ENCODE measurements at places on chromosomes 16 and 17.

GRCh38 chr17:82457929-82458178, 687 bp upstream of the NARF start:
- DNase-seq: no peak

GRCh38 chr16:85369741-85370528, 243.2 kb upstream of the GSE1 start:
- DNase-seq: no peak

DNA sequence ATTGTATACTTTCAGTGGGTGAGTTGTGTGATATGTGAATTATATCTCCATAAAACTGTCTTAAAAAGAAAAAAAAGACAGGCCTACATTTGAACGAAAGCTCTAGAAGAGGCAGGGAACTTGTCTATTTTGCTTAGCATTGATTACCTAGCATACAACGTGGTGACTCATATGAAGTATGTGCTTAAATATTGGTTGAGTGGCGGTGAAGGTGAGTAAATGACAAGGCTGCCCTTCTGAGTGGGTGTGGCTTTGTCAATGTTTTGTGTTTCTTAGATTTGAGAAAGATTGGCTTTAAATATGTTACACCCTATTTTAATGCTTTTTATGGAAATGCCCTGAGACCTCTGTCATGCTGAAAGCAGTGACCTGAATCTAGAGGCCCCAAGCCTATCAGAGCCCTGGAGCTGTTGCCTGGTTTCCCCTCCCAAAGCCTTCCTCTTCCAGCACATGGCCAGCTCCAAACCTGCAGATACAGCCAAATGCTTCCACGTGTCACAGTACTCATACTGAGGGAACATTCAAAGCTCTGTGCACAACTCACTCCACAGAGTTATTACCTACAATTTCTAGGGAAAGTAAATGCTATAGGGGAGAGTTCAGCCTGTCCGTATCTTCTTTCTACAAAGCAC, 260.0 kb downstream of the PHKB start:
- DNase-seq: no peak

GRCh38 chr16:81251871-81252270, 13.4 kb downstream of the BCO1 start:
- DNase-seq: peak; percentile 14

DNA sequence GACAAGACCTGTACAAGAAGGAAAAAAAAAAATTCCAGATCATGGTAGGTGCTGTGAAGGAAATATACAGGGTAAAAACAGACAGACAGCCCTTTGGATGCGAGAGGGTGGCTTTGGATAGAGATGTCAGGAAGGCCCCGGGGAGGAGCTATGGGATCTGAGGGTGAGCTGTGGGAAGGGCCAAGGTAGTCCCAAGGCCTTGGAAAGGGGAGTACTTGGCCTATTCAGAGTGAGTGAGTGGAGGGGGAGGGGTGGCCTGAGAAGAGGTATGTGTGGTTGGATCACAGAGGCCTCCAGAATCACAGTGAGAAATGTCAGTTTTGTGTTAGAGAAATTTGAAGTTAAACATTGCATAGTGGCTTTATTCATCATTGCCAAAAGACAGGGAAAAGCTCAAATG, 31.2 kb upstream of the AKTIP start:
- DNase-seq: no peak

DNA sequence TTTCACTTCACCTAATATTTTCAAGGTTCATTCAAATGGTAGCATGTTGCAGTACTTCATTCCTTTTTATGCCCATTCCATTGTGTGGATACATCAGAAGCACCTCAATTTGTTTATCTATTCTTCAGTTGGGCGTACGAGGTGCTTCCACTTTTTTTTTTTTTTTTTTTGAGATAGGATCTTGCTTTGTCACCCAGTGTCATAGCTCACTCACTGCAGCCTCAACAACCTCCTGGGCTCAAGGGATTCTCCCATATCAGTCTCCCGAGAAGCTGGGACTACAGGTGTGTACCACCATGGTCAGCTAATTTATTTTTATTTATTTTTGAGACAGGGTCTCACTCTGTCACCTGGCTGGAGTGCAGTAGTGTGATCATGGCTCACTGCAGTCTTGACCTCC, 22.5 kb upstream of the SPNS3 start:
- DNase-seq: no peak

GRCh38 chr16:76303637-76304314, 26.6 kb downstream of the CNTNAP4 start:
- DNase-seq: no peak

DNA sequence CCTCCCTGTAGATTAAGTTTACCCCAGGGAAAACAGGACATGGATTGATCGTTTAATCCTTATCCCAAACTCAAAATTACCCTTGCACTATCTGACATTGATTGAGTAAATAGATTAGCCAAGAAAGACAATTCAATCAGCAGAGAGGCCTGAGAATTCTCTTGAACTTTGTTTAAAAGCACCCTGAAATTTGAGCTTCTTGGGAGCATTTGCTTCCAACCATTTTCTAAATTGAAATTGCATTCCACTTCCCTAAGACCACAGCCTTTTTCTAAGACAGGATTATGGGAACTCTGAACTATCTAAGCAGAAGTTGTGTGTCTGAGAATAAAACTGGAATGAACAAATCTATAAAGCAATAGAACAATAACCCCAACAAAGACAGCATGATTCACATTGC, 76.6 kb upstream of the TNRC6A start:
- DNase-seq: no peak

DNA sequence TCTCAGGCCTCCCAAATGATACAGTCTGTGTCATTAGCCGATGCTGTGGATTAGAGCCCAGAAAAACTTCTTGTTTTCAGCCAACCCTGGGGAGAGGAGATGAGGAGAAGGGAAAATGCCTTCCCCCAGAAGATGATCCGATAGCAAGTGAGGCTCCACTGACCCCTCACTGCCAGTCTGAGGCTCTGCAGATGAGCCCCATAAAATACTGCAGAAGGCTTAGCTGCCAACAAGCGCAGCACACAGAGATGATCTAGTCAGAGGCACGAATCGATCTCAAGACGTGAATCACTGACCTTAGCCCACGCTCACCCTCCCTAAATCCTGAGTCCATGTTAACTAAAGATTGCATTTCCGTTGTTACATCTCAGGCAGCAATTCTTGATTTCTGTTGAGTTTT, 31.5 kb downstream of the SALL1 start:
- no peak for DNase-seq

DNA sequence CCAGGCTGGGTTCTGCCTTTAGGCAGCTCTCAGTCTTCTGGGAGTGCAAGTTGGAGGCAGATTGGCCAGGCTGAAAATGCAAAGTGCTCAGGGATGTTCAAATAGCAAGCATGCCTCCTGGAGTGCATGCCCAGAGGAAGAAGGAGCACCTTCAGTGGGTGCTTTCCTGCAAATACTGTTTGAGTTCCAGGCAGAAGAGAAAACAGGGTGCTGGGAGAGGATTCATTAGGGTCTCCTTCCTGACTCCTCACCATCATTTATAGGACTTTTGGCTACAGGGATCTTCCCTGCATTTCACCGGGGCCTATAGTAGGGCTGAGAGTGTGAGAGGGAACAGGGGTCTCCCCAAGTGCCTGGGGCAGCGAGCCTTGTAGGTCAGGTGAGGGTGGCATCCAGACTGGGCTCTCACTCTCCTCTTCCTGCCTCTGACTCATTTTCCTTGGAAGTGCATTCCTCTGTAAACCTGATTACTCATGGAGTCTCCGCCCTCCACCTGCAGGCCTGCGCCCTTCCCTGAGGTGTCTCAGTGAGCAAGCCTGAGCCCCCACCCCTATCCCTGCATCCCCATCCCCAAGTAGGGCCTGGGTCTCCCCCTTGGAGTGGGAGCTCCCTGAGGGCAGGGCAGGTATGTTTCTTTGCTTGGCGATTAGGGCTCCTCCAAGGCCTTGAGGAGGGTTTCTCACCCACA, 17.1 kb upstream of the TNS4 start:
- no peak for DNase-seq

- no peak for DNase-seq
Observed at GRCh38 chr17:65509032-65509431, 52.4 kb downstream of the AXIN2 start.

- no peak for DNase-seq
Observed at GRCh38 chr17:49213399-49213798, 2.9 kb downstream of the ABI3 start.

DNA sequence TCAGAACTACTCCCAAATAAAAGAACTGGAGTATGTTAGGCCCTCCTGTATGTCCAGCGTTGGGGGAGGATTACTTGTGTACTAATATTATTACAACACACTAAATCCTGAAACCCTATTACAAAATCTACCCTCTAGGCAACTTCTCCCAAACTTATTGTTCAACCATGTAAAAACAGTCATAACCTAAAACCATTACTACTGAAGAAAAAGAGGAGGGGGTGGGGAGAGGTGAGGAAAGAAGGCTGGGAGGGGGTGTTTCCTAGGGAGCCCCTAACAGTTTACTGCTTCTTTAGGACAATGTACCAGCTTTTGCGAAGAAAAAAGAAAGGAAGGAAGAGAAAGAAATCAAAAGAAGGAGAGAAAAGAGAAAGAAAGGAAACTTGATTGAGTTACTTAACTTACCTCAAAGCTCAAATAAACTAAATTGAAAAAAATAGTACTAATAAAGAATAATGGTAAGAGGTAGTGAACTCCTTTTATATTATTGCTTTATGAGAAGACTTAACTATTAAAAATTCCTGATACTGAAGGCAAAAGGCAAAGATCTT, 2.3 kb downstream of the SALL1 start:
- DNase-seq: no peak

GRCh38 chr16:57592591-57593003, 35.8 kb upstream of the ADGRG1 start:
- no peak for DNase-seq

DNA sequence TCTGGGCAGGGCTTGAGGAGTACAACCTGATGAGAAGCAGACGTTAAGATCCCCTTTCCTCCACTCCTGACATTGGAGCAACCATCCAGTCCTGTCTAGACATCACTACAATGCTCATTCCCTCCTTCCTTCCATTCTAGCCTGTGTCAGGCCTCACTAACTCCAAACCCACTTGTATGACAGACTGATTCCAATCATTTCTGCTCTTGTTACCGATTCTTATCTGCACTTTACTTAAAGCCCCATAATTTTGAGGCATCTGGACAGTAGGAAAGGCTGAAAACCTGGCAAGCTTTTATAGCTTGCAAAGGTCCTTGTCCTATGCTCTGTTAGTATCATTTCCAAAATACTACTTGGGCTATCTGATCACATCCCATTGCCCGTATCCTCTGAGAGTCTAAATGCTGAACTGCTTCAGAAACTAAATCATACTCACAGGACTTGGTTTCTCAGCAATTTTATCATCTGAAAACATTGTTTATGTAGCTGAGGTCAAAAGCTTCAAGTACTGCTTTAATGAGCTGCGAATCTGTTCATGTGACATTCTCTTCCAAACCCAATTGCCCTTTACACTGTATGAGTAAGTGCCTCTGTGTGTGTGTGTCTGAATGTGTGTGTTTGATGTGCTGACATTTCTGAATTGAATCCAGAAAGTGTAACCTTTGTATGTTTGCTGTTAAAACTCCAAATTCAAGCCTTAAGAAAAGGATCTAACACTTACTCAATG, 57.2 kb upstream of the CACNG3 start:
- no peak for DNase-seq

- DNase-seq: no peak
Observed at GRCh38 chr17:77965352-77965751, 6.8 kb downstream of the TNRC6C start.

- DNase-seq: no peak
Observed at GRCh38 chr16:77868478-77868877, 80.1 kb downstream of the VAT1L start.

DNA sequence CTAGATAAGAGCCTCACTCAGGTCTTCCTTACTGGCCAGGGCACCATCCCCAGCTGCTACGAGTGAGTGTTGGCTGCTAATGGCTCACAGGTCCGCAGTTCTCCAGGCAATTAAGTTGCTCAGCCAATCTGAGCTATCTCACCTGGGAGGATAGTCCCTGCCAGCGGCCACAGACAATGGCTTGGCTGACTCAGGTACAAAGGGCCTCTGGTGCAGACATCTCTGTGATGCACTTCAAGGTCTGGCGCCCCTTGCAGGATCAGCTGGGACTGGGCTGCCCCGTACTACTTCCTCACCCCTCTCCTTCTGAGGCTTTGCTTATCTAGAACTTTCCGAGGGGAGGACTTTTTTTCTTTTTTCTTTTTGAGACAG, 49.2 kb upstream of the EMP2 start:
- no peak for DNase-seq

DNA sequence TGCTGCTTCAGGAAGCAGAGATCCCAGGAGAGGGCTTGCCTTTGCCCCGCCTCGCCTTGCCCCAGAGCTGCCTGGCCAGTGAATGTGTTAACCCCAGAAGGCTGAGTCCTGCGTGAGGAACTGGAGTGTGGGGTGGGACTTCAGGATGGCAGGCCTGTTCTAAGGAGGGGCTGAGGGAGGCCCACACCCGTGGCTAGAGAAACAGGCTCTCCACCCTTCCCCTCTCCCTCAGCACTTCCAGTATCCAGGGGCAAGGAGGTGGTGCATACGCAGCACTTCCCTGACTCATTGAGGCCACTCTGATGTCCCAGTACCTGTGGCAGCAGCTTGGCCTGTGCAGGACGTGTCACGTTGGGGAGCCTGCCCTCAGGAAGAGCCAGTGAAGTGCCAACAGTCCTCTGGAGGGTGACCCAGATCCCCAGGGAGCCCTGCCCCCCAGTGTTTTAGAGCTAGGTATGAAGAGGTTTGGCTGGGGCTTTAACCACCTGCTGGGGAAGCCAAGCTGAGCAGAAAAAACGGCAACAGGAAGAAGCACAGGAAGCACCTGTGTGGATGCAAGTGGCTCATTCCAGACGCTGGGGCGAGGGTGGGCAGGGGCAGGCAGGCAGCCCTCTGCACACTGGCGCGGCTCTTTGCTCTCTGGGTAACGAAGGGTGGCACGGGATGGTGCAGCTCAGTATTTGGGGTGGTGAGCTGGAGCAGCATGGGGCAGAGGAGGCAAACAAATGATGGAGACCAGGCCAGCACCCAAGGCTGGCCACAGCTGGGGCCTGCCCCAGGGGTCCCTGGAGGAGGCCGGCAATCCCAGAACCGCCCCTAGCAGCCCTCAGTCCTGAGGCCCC, 14.7 kb upstream of the CTCF start:
- no peak for DNase-seq

- DNase-seq: no peak
Observed at GRCh38 chr17:28777178-28777577, 33.4 kb downstream of the TRAF4 start.

GRCh38 chr16:75445298-75445697, 12.0 kb upstream of the CFDP1 start:
- no peak for DNase-seq

DNA sequence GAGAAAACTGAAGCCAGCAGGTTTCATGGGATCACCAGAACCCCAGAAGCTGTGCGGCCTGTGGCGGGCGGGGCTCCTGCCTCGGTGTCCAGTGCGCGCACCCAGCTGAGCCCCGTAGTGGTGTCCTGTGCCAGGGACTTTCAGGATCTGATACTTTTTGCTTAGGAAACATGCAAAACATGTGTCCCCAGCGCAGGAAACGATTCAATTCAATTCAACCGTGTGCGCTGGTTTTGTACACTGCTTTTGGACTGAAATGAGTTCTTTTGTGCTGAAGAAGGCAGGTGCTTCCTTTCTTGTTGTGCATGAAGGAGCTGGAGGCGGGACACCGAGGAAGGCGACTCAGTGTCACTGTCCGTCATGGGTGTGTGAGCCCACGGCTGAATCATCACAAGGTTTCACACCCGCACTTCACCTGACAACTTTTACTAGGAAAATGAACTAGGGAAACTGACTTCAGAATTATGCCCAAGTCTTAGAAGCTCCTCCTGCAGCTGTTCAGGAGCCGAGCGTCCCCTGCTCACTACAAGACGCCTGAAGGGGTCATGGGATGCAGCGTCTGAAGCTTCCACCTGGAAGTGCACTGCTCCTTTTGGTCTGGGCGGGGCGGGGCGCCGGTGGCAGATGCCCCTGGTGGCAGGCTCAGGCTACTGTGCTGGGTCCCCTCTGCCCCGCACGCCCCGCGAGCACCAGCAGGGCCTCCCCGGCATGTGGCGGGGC, 31.4 kb upstream of the ZNF750 start:
- DNase-seq: no peak
